Sigmoid colon (tissue), 7 donors: ENCODE measurements at places on chromosomes 1 and 21. TPM values are rescaled to one million over a fixed set of nuclear protein-coding genes. Genes with fewer than 3 reads are reported as not detected.
A peak's percentile ranks its signal among the peaks of the same experiment; 100 is the strongest.

DNA sequence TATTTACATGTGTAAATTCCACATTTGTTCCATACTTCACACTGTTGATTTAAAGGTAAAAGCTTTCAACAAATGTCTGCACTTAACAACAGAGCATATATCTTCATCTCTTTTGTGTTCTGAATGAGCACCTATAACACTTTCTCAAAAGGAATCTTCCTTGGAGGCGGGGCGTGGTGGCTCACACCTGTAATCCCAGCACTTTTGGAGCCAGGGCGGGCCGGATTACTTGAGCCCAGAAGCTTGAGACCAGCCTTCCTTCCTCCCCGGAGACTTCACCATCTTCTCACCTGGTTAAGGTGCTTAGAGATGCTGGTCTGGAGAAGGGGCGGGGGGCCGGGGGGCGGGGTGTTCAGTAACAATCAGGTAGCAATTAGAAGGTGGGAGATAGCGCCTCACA lies 16.5 kb downstream of the RYR2 start:
- no peaks in the 10 kb centered on the region for H3K36me3 ChIP-seq
- H3K4me1 ChIP-seq: no peaks in the 10 kb centered on the region
- H3K27ac ChIP-seq: no peak overlapping the region
- no peak overlapping the region for H3K4me3 ChIP-seq

DNA sequence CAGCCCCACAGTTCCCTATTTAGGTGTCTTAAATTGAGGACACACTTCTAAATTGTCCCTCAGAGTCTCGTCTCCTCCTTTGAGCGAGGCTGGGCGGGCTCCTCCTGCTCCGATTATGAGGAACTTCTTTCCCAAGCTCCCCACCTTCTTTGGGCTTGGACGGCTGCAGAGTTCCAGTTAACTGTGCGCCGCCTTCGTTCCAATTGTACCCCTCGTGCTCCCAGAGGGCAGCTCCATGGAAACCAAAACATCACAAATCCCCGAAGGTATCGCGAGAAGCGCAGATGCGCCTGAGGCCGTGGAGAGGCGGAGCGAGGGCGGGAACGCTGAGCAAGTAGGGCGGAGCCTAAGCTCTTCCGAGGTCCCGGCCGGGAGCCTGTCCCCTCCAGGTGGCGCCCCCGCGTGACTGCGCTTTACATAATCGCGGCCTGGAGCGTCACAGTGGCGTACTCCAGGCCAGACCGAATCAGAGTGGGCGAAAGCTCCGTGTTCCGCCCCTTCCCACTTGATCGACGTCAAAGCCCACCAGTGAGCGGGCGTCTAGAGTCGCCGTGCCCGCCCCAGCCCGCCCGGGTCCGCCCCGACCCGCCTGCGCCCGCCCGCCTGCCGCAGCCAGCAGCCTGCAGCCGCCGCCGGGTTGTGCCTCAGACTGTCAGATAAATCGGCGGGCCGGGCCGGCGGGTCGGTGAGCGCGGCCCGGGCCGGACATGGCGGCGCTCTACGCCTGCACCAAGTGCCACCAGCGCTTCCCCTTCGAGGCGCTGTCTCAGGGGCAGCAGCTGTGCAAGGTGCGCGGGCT lies at the start of gene FAM76A:
Gene FAM76A, plus strand, starts transcription at position 588 of the 799 bp plus-strand sequence. Its CDS starts 120 bp downstream, at position 708.
- DNase-seq: peak; percentile 100
- no peaks in the 10 kb centered on the region for H3K27me3 ChIP-seq
- H3K36me3 ChIP-seq: peaks cover 8% of the 10 kb centered on the region

DNA sequence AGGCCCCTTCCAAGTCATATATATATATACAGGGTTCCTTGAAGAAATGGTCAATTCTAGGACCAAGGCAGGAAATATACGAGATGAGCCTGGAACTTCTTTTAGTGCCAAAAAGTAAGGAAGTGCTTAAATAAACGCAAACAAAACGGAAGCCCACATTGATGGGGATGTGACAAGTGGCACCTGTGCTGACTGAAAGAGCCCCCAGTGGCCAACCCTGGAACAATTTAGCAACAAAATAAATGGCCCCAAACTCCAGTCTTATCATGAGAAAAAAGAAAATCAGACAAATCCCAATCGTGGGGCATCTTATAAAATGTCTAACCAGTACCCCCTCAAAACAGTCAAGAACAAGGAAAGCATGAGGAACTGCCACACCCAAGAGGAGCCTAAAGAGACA lies 17.7 kb downstream of the PLA2G5 start:
- DNase-seq: no peak
- H3K36me3 ChIP-seq: peaks cover 5% of the 10 kb centered on the region
- H3K27ac ChIP-seq: no peak overlapping the region
- no peaks in the 10 kb centered on the region for H3K27me3 ChIP-seq
- H3K4me1 ChIP-seq: peaks cover 5% of the 10 kb centered on the region

The HSD17B7 gene
- polyA plus RNA-seq: 11.3 TPM

DNA sequence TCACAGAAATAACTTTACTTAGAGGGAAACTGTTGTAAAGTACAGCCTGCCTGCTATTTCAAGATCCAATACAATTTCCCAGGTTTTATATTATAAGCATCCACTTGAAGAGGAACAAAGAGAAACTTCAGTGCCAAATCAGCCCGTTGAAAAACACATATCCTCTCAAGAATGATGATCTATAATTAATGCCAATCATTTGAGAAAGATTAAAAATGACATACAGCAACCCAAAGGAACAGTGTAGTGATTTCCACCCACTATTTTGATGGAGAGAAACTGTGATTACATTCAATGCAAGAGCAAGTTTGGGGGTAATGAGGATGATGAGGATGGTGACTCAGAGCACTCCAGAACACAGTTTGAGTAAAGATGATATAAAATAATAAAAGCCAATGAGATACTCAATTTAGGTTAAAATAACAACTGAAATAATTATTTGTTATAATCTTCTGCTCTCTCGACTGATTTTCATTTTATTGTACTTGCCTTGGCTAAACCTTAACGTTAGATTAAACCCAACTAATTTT lies 715.5 kb downstream of the NCAM2 start:
- no peaks in the 10 kb centered on the region for H3K27me3 ChIP-seq
- H3K27ac ChIP-seq: no peak overlapping the region
- H3K4me3 ChIP-seq: no peak overlapping the region
- H3K36me3 ChIP-seq: no peaks in the 10 kb centered on the region
- H3K4me1 ChIP-seq: no peaks in the 10 kb centered on the region

The SMPDL3B gene
- 7.2 TPM for polyA plus RNA-seq

The SOX13 gene
- polyA plus RNA-seq: 9.7 TPM

The SLC9C2 gene
- polyA plus RNA-seq: not detected

- no peak overlapping the region for H3K4me3 ChIP-seq
- no peaks in the 10 kb centered on the region for H3K4me1 ChIP-seq
- H3K27ac ChIP-seq: no peak overlapping the region
- H3K27me3 ChIP-seq: no peaks in the 10 kb centered on the region
- no peaks in the 10 kb centered on the region for H3K36me3 ChIP-seq
Measured at GRCh38 chr1:58934706-58935105, 150.9 kb upstream of the JUN start.

- H3K4me1 ChIP-seq: no peaks in the 10 kb centered on the region
- H3K4me3 ChIP-seq: no peak overlapping the region
- H3K27ac ChIP-seq: no peak overlapping the region
- H3K27me3 ChIP-seq: no peaks in the 10 kb centered on the region
Measured at GRCh38 chr1:4749406-4749805, 95.0 kb downstream of the AJAP1 start.

The VSIG8 gene
- 0.10 TPM for polyA plus RNA-seq

GRCh38 chr1:205368478-205368877 lies 11.8 kb upstream of the KLHDC8A start:
- no peaks in the 10 kb centered on the region for H3K4me1 ChIP-seq
- DNase-seq: no peak
- H3K4me3 ChIP-seq: no peak overlapping the region
- H3K27ac ChIP-seq: no peak overlapping the region
- no peaks in the 10 kb centered on the region for H3K36me3 ChIP-seq
- no peaks in the 10 kb centered on the region for H3K27me3 ChIP-seq

- no peak overlapping the region for H3K4me3 ChIP-seq
- no peaks in the 10 kb centered on the region for H3K36me3 ChIP-seq
- no peak for DNase-seq
- H3K27ac ChIP-seq: no peak overlapping the region
- no peaks in the 10 kb centered on the region for H3K27me3 ChIP-seq
- no peaks in the 10 kb centered on the region for H3K4me1 ChIP-seq
Measured at GRCh38 chr1:77398152-77398551, 116.3 kb downstream of the AK5 start.

The OPRD1 gene
- 0.31 TPM for polyA plus RNA-seq

The PRRX1 gene
- 7.9 TPM for polyA plus RNA-seq

- H3K27me3 ChIP-seq: no peaks in the 10 kb centered on the region
- peak; percentile 46 for DNase-seq
- H3K4me1 ChIP-seq: peaks cover 6% of the 10 kb centered on the region
- no peak overlapping the region for H3K27ac ChIP-seq
Measured at GRCh38 chr21:41638201-41638790, 128.6 kb downstream of the RIPK4 start.

- no peaks in the 10 kb centered on the region for H3K27me3 ChIP-seq
- H3K4me3 ChIP-seq: no peak overlapping the region
- H3K4me1 ChIP-seq: no peaks in the 10 kb centered on the region
- H3K36me3 ChIP-seq: no peaks in the 10 kb centered on the region
- no peak for DNase-seq
Measured at GRCh38 chr1:202075389-202075788, 47.3 kb upstream of the GPR37L1 start.

The PLPPR4 gene
- 0.31 TPM for polyA plus RNA-seq

DNA sequence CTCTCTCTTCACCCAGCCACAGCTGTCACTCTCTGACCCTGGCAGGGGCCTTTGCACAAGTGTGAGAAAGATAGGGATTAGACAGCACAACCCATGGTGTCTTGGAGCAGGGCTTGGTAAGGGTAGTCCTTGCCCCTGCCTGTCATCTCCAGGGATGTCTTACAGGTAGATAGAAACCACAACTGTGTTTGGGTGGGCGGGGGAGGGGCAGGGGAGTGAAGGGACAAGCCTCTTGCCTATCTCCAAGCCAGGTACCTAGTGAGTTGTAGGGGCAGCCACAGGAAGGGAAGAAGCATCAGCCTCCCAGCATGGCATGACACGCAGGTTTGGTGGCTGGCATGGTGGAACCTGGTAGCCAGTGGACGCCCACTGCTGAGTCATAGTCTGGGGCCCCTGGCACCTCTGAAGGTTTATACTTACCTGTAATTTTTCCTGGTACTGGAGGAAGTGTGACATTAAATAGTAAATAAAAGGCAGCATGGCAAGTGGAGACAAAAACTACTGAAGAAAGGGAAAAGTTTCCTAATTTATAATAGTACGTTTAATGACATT lies 97.5 kb downstream of the CLEC20A start:
- H3K4me3 ChIP-seq: no peak overlapping the region
- no peak for DNase-seq
- no peaks in the 10 kb centered on the region for H3K36me3 ChIP-seq
- no peaks in the 10 kb centered on the region for H3K4me1 ChIP-seq

DNA sequence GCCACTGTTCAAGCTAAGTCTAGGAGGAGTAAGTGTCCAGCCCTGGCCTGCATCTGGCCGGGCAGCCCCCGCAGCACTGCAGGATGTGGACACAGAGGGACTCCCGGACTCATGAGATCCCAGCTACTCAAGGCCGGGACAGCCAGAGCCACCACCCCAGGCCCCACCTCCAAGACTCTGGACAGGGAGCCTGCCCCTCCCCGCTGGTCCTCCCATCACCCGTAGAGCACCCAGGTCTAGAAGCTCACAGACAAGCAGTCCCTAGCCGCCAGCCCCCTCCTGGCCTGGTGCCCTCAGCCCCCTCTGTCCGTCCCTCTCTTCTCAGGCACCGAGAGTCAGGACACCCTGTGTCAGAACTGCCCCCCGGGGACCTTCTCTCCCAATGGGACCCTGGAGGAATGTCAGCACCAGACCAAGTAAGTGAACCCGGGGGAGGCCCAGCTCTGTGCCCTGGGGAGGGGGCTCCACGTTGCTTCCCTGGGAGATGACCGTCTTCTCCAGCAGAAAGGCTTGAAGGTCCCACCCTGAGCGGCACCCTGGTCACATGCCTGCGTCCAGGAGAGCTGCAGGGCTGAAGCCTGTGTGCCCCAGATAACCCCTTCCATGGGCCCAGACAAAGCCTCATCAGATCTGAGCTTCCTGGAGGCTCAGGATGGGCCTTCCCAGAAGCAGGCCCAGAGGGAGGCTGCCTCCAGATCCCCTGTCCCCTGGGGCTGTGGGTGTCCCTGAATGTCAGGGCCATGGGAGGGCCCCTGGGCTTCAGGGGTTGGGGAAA lies 4.3 kb downstream of the TNFRSF14 start:
- DNase-seq: no peak
- H3K27ac ChIP-seq: no peak overlapping the region
- H3K4me1 ChIP-seq: peaks cover 29% of the 10 kb centered on the region
- no peaks in the 10 kb centered on the region for H3K27me3 ChIP-seq
- H3K36me3 ChIP-seq: peaks cover 5% of the 10 kb centered on the region

DNA sequence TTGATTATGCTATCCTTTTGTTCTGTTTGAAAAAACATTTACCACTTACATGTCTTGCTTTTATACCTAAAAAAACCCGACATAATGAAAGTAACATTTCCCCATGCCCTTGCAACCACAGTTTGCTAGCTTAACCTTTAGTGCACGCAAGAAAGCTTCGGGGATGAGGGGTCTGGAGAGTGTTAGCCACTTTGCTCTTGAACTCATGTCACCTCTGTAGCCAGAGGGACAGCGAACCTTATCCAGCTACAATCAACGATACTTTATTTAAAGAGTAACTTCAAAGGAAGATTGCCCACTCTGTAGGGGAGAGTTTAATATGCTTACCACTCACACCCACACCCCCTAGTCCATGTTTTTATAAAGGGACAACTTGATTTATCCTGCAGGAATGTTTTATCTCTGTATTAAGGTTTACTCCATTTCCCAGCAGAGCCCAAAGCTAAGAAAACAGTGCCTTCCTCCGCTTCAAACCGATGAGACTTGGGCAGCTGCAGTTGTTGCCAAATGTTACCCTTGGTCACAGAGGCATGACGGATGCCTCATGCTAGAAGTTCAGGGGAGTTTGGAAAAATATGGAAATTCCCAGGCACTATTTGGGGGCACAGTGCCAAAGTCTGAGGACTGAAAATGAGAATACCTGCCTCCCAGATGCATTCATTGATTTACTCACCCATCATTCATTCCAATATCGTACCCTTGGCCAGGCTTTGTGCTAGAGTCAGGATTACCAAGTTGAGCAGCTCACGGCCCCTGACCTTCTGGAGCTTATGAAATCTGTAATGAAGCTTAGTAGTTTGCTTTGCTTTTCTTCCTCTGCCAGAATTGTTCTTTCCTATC lies 61.4 kb upstream of the VCAM1 start:
- H3K4me3 ChIP-seq: no peak overlapping the region
- no peak overlapping the region for H3K27ac ChIP-seq
- no peaks in the 10 kb centered on the region for H3K27me3 ChIP-seq
- H3K4me1 ChIP-seq: peaks cover 15% of the 10 kb centered on the region
- no peaks in the 10 kb centered on the region for H3K36me3 ChIP-seq
- no peak for DNase-seq

GRCh38 chr21:14773777-14774345 lies 227.7 kb upstream of the SAMSN1 start:
- H3K4me1 ChIP-seq: no peaks in the 10 kb centered on the region
- no peaks in the 10 kb centered on the region for H3K36me3 ChIP-seq
- no peak overlapping the region for H3K4me3 ChIP-seq
- peak; percentile 65 for DNase-seq
- H3K27ac ChIP-seq: no peak overlapping the region

The POMGNT1 gene
- polyA plus RNA-seq: 19.8 TPM

GRCh38 chr1:201714542-201715329 lies 114.2 kb upstream of the IPO9 start:
- peaks cover 94% of the 10 kb centered on the region for H3K4me1 ChIP-seq
- H3K4me3 ChIP-seq: no peak overlapping the region
- peak overlapping the region; percentile 88 for H3K27ac ChIP-seq
- H3K27me3 ChIP-seq: no peaks in the 10 kb centered on the region
- DNase-seq: peak; percentile 97
- peaks cover 7% of the 10 kb centered on the region for H3K36me3 ChIP-seq

The CLCA4 gene
- 168 TPM for polyA plus RNA-seq

The PAQR7 gene
- polyA plus RNA-seq: 1.2 TPM
